Stimulated activated CD8-positive, alpha-beta memory T cell treated with anti-CD3 and anti-CD28 coated beads, Interleukin-12 subunit alpha, Interleukin-12 subunit beta, amount 100 ng/mL, for 4 hours (primary cell): ENCODE measurements at places on chromosomes 7 and 10.

- no peak for DNase-seq
Measured at GRCh38 chr10:48462482-48463020, 142.3 kb downstream of the ARHGAP22 start.

DNA sequence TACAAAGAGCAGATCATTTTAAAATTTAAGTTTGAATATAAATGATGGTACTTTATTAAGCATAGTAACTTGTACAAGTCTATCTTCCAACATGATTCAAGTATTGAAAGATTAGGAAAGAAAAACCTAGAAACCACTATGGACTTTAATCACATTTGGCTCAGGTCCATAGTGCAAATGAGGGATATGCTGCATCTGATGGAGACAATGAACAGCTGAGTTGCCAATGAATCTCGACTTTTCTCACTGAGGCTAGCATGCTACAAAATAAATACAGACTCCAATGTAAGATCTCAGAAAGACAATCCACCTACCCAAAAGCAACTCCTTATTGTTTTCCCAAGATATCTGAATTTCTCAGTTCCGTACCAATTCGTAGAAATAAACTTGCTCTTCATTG is 89.8 kb downstream of the SEMA3A start:
- DNase-seq, result no peak

GRCh38 chr10:48411510-48411909 is 105.0 kb downstream of the MAPK8 start:
- DNase-seq, result no peak

DNA sequence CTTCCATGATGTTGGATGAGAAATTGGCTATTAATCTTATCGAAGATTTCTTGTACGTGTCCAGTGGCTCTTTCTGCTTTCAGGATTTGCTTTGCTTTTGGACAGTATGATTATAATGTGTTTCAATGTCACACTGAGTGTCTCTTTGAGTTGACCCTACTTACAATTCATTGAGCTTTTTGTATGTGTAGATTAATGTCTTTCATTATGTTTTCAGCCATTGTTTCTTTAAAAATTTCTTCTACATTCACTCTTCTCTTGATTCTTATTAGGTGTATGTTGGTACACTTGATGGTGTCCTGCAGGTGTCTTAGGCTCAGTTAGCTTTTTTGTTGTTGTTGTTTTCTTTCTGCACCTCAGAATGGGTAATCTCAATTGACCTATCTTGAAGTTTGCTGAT is 16.6 kb downstream of the PLAC9 start:
- DNase-seq, result no peak

GRCh38 chr7:30458311-30458710 is 20.3 kb downstream of the NOD1 start:
- DNase-seq, result no peak

DNA sequence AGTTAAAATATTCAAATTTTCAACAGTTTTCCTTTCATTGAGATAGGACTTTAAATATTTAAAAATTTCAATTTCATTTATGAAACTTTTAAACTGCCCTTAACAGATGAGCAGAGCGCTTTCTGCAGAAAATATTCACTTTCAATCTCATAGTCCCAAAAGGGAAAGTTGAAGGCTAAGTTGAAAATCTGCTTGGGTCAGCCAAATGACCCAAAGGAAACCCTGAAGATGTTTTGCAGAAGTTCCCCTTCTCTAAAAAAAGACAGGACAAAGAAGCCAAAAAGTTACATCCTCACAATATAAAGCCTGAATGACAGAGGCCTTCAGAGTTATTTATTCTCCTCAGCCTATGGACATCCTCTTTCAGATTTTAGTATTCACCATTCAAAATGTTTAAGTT is 17.6 kb upstream of the SCIN start:
- DNase-seq, result no peak

- DNase-seq, result no peak
Measured at GRCh38 chr7:42262964-42263363, 26.0 kb upstream of the GLI3 start.

- no peak for DNase-seq
Measured at GRCh38 chr7:30093420-30093952, 41.3 kb upstream of the MTURN start.

GRCh38 chr7:13072014-13072413 is 384.6 kb downstream of the ARL4A start:
- DNase-seq, result no peak

GRCh38 chr10:112763916-112764520 is 186.0 kb upstream of the TCF7L2 start:
- no peak for DNase-seq

DNA sequence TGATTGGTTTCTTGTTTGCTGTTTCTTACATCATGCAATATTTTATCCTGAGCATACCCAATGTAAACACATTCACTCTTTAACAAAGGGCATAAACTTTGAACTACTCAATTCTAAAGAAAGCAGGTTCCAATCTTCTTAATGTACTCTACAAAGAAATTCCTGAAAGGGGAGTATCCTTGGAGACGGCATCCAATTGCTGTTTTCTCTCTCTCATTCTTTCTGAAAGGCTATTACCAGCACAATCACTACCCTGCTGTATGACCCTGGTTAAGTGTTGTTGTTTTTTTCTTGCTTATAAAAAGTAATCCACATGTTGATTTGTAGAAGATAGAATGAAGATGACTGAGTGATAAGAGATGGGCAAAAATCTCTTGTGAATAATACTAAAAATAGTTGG is 176.0 kb downstream of the ZNF365 start:
- no peak for DNase-seq

DNA sequence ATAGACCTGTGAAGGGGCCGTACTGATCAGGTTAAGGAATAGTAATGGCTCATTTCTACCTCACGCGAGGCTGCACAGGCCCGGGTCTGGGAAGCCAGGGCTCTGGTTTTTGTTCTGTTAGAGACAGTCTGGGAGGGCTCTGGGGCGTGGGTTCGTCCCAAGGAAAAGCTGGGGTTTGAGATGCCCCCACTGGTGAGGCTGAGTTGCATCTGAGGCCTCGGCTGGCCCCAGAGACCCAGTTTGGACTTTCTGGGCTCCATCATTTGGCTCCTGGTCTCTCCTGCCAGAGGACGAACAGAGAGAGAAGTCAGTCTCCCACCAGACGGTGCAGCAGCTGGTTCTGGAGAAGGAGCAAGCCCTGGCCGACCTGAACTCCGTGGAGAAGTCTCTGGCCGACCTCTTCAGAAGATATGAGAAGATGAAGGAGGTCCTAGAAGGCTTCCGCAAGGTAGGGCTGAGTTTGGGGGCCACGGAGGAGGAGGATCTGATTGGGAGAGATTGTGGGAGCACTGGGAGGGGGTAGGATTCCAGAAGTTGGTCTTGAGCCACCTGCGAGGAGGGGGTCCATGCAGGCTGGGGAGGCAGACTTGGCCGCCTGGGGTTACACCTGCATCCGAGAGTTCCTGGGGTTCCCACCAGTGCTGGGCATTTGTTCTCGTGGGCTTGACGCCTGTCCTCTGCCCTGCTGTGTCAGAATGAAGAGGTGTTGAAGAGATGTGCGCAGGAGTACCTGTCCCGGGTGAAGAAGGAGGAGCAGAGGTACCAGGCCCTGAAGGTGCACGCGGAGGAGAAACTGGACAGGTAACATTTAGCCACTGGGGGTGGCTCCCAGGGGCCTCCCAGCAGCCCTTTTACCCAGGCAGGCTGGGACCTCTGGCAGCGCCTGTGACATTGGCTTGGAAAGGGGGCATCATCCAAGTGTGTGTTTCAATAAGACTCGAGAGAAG is 22.5 kb upstream of the BTBD16 start:
- DNase-seq, result no peak

- no peak for DNase-seq
Measured at GRCh38 chr10:55163388-55163979, 362.5 kb upstream of the PCDH15 start.

- DNase-seq, result no peak
Measured at GRCh38 chr7:105788356-105788755, 88.0 kb downstream of the ATXN7L1 start.

GRCh38 chr10:106147021-106147420 is 1017.5 kb downstream of the SORCS1 start:
- no peak for DNase-seq

DNA sequence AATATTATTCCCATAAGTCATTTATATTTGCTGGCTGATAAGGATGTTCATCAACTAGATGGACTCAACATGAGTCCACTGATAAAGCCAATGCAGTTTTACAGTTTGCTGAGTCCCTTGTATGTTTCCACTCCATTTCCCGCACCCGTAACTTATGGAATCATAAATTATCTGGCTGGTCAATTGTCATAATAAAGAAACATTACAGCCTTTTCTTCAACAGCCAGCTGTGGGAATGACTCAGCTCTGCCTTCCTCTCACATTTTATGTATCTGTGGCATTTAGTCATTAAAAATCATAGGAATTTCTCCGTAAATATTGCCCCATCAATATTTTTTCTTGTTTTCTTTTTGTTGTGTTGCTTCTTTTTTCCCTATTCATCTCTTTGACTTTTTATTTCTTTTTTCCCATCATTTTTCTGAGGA is 22.3 kb upstream of the TMEM26 start:
- DNase-seq, result no peak

DNA sequence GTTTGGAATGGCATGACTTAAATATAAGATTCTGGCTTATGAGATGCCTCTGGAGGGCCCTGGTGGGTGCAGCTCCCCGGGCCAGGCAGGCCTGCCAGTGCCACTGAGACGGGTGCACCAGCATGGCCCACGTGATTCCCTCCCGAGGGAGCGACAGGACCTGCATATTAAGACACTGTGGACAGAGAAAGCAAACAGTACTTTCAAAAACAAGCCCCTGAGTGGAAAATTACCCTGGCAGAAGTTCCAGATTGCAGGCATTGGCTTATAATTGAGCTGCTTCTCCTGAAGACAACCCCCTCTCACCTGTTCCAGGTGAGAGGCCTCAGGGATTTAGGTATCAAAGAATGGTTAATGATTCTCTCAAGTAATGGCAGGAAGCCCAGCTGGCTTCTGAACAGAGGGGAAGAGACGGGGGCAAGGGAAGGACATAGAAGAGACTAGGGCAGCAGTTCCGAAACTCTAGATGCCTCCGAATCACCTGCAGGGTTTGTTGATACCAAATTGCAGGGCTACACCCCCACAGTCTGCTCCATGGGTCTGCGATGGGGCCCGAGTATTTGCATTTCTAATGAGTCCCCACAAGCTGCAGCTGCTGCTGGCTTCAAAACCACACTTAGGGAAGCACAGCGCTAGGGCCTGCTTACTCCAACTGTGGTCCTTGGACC is 66.0 kb upstream of the DOCK1 start:
- no peak for DNase-seq

DNA sequence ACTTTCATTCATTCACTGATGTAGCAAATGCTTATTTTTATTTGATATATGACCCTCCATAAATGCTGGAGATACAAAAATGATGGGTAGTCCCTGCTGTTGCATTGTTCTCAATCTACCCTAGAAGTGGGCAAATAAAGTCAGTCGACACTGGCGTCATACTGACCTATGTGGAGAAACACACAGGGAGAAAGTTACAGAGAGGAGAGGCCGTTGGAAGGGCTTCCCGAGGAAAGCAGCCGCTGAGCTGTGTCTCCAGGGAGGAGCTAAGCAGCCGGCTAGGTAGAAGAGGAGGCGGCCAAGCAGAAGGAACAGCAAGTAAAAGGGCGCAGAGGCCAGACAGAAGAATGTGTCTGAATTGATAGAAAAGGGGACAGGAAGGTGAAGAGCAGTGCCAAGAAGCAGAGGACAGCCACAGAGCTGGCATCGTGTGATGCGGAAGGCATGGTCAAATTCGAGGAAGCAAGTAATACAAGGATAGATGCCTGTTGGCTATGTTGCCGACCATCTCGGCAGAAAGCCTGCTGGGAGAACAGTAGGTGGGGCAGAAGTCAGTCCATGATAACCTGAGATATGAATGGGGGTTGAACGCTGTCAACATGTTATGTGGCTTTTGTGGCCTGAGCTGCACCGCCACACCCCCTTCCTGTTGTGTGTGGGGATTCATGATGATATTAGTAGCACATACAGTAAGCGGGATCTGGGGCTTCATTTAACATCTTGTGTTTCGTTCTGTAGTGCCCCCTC is 25.9 kb downstream of the ST8SIA6 start:
- peak; percentile 47 for DNase-seq

- no peak for DNase-seq
Measured at GRCh38 chr10:79380125-79380945, 33.1 kb downstream of the PPIF start.

DNA sequence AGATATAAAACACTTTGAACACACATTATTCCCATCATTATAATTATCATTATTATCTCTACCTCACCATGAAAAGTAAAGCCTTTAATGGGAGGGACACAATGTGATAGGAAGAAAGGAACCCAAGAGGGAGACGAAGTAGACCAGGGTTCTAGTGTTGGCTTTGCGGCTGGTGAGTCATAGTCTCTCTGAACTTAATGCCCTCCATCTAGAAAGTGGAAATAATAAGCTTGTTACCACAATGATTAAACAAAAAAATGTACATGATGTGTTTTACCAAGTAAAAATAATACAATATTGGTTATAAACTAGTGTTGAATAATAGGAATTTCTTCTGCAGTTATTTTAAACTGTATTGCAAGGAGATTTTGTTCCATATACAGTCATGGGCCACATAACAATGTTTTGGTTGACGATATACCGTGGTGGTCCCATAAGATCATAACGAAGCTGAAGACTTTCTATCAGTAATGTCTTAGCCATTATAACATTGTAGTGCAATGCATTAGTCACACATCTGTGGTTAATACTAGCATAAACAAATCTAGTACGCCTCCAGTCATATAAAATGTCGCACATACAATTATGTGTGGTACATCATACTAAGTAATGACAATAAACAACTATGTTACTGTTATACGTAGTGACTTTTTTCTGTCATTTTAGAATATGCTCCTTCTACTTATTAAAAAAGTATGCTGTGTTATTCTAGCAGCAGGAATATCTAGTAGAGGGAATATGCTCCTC is 450.6 kb upstream of the SORCS1 start:
- DNase-seq, result no peak

- DNase-seq, result no peak
Measured at GRCh38 chr7:157507987-157508386, 171.2 kb downstream of the DNAJB6 start.

GRCh38 chr7:121519548-121520521 is 123.7 kb upstream of the FAM3C start:
- no peak for DNase-seq

DNA sequence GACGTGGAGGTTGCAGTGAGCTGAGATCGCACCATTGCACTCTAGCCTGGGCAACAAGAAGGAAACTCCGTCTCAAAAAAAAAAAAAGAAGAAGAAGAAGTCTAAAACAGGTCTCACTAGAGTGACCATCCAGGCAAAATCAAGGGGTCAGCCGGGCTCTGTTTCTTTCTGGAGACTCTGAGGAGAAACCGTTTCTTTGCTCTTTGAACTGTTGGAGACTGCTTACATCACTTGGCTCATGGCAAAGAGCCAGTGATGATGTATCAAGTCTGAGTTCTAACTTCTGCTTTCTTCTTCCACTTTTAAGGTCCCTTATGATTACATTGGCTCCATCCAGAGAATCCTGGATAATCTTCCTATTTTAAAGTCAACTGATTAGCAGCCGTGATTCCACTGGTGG is 306.8 kb downstream of the WDR11 start:
- DNase-seq, result no peak

- no peak for DNase-seq
Measured at GRCh38 chr10:129853562-129853903, 110.5 kb downstream of the EBF3 start.
